Right atrium auricular region (tissue), 2 donors: ENCODE measurements at places on chromosomes 2 and 18.

GRCh38 chr18:77096936-77097886 lies 35.4 kb downstream of the MBP start:
- DNase-seq = no peak

DNA sequence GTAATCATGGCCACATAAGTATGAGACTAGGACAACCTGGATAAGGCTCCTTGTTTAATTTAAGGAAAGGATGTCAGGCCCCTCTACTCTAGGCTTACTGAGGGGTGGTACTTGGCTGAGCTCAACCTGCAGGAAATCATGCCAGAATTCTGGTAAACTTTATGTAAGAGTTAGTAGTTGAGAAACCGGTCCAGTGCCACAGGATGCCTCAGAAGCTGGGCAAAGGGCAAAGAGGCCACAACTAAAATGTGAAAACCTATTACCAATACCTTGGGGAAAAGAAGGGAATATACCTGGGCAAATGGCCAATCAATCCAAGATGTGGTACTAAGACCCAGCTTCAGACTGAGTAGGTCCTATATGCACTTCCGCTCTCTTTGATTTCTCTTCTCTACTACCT lies 86.7 kb downstream of the ITSN2 start:
- DNase-seq = no peak

GRCh38 chr18:58863539-58864145 lies 1.0 kb upstream of the ZNF532 start:
- no peak for DNase-seq

- no peak for DNase-seq
Observed at GRCh38 chr18:60693426-60693825, 320.9 kb upstream of the MC4R start.

DNA sequence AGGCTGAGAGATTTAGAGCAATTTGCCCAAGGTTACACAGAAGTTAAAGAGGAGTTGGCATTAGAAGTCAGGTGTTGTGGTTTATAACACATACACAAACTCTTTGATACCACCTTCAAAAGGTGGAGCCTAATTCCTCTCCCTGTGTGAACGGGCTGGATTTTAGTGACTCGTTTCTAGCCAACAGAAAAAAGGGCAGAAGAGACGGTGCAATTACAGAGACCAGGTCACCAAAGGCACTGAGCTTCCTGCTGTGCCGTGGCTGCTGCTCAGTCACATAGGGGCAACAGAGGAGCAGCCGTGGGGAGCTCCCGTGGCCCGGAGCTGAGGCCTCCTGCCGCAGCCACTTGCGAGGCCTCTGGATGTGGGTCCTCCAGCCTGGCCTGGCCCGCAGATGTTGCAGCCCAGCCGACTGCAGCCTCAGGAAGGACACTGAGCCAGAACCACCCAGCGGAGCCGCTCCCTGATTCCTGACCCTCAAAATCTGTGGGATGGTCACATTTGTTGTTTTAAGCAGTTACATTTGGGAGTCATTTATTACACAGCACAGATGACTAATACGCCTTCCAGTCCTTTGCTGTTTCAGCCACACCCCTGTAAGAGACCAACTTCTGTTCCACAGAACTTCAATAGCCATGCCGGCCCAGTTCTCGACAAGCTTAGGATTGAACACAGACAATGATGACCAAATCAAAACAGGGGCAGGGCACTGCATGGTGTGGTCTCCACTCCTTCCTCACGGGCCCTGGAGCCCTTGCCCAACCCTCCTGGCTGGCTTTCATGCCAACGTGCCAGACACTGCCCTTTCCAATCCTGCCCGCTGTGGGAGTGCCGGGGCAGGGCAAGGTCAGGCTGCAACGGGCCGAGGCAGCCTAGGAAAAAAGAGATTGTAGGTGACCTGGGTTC lies 17.1 kb downstream of the EDAR start:
- DNase-seq = no peak
